ENCODE measurements at places on chromosomes 1 and 21.

DNA sequence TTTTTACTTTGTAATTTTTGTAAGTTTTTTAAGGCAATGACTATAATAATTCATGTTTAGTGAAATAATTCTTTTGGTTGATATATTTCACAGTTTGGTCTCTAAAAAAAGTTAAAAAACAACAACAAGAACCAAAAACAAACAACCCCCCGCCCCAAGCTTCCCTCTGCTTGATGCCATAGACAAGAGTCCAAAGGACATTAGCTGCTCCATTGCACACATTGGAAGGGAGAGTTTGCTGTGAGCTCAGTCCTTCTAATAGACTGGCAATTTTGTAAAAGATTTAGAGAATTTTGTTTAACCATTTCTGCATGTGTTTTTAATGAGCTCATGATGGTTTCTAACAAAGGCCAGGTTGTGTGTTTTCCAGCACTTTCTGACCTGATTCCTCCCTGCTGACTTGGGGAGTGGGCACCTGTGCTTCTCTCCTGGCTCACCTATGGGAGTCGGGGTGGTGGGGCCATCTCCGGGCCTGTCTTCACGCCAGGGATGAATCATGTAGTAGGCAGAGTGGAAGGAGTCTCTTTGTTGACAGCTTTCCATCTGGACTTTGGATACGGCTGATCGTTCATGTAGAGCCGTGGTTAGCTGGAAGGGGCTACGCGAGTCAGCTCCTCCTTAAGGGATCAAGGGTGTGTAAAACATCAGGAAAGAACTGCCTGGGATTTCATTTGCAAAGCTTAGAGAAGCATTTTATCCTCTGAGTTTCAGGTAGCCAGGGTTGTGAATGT lies 14.1 kb downstream of the ZBTB18 start:
- DNase-seq, result no peak

GRCh38 chr1:223215026-223215425 lies 72.0 kb upstream of the TLR5 start:
- no peak for DNase-seq

GRCh38 chr1:241614144-241614543 lies 26.0 kb downstream of the CHML start:
- DNase-seq, result no peak

DNA sequence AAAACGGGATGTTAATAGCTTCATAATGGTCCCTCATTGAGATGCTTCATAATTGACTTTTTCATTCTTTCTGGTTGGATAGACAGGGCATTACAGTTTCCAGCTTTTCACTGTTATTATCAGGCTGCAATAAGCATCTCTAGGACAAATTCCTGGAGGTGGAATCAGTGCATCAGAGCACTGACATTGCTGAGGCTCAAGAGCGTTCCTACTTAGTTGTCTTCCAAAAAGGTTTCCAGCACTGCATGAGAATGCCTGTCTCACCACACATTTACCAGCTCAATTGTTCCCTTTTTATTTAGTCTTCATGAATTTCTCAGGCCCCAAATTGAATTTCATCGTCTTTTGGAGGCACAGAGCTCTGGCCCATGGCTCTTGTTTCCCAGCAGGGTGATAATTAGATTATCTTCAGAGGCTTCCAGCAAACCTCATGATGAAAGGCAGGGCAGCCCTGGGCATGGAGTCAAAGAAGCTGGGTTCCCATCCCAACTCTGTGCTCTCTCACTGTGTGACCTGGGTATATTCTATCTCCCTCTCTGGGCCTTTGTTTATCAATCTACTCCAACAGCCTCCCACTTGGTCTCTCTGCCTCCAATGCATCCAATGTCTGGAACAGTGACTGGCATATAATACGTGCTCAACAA lies 451.4 kb downstream of the PTPRU start:
- no peak for DNase-seq

DNA sequence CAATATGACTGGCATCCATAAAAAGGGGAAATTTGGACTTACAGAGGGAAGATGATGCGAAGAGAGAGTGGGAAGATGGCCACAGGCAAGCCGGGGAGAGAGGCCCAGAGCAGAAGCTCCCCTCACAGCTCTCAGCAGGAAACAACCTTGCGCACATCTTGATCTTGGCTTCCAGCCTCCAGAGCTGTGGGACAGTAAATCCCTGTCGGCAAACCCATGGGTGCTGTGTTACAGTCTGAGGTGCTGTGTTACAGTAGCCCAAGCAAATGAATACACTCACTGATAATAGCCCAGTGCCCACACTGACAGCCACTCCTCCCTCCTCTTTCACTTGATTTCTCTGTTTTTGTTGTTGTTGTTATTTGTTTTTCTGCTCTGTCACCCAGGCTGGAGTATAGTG lies 22.4 kb downstream of the CDCA8 start:
- DNase-seq, result no peak

DNA sequence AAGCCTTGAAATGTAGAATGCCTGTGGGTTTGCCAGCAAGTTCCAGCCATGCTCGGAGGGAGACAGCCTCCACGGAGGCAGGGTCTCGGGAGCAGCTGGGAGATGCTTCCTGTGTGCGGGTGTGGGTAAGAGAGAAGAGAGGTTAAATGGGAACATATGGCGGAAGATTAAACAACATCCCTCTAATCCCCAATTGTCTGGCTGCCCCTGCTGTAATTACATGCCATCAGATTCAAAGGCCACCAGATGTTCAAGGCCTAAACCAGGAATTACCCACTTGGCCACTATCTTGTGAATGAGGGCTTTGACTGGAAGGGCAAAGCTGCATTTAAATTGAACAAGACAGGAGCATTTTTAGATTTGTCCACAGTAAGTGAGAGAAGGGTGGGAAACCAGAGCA lies 81.4 kb upstream of the BACE2 start:
- no peak for DNase-seq
